ENCODE measurements at places on chromosomes 7 and 10.

DNA sequence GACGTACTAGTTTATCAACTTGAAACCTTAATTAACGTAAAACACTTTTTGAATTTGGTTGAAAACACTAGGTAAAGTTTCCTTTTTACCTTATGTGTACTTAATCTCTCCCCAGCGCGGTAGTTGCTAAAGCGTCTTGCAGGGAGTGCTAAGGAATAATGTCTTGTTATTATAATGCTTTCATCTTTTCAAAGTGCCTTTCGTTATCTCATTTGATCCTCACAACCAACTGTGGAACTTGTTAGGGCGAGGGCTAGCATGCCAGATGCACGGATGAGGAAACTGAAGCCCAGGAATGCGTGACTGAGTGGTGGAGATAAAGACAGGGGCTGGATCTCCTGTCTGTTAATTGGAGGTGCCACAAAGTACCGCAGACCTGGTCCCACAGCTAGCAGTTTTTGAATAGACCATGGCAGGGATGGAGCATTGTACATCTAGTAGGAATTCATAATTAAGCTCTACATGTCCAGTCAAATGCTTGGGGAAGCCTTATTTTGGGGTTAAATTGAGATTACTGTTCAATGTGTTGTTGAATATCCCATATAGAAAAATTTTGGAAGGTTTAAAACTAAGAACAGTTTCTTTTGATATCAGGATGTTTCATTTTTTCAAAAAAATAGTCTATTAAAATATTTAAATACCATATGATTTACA is 234.3 kb downstream of the SH2D4B start:
- DNase-seq: no peak

GRCh38 chr7:98703916-98704315 is 86.8 kb downstream of the NPTX2 start:
- DNase-seq: no peak

DNA sequence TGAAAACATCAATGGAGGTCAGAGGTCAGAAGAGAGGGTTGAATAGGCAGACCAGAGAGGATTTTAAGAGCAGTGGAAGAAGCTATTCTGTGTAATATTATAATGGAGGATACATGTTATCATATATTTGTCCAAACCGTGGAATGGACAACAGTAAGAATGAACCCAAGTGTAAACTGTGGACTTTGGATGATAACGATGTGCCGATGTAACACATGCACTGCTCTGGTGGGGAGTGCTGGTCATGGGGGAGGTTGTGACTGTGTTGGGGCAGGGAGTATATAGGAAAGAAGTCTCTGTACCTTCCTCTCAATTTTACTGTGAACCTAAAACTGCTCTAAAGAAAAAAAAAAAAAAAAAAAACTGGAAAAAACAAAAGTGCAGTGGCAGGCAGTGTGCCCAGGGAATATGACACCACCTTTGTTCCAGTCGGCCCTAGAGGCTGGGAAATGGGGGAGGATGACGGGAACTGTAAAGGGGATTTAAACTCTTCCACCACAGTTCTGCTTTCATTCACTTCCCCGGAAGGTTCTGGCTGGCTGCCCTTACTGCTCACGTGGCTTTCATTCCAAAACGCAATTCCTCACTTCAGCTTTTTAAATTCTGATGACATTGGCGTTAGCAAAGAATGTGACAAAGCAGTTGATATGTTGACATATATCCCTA is 113.7 kb upstream of the ANKRD1 start:
- no peak for DNase-seq

GRCh38 chr7:24755541-24756407 is 1.5 kb downstream of the GSDME start:
- no peak for DNase-seq

DNA sequence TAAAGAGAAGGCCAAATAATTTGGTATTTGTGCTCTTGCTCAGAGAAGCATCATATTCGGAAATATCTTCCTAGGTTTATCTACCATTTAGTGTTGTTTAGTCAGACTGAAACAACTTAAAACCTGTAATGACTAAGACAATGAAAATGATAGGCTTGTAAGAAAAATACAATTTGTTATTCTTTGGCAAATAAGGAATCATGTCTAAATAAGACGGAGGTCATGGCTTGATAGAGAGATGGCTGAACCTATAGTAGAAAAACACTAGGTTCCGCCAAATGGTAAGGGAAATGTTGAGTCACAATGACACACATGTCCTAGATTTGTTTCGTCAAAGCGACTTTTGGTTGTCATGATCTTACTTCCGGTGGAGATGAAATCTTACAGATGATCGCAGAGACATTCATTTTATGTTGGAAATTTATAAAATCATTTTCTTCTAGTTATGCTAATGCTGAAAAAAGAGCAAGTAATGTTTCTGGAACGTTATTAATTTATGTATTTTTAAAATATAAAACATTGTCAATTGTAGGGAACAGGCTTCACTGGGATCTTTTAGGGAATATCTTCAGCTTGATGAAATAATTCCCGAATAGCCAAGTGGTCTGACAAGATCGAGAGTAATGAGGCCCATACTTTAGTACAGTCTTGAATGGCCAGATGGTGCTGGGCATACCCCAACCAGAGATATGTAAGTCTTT is 1.0 kb downstream of the SRGN start:
- no peak for DNase-seq

DNA sequence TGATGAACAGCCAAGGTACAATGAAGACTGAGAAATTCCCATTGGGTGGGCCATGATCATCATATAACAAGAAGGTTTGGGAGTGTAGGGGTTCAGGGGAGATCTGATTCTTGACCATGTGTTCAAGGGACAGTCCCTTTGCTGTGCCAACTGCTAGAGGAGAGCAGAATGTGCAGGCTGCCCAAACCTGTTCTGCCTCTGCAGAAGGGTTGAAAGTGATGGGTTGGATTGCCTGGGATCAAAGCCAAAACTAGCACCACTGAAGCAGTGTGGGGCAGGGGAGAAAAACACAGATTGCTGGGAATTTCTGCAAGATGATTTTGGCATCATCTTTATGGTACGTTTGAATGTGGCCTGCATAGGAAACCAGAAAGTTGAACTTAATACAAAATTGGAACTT is 303.9 kb downstream of the OTUD1 start:
- DNase-seq: no peak

- no peak for DNase-seq
Observed at GRCh38 chr7:40093631-40094350, 40.6 kb downstream of the MPLKIP start.

GRCh38 chr7:45955286-45955685 is 34.2 kb upstream of the IGFBP3 start:
- no peak for DNase-seq

- DNase-seq: no peak
Observed at GRCh38 chr10:116118847-116119246, 154.2 kb downstream of the GFRA1 start.

GRCh38 chr7:11294965-11295364 is 321.3 kb downstream of the PHF14 start:
- no peak for DNase-seq

DNA sequence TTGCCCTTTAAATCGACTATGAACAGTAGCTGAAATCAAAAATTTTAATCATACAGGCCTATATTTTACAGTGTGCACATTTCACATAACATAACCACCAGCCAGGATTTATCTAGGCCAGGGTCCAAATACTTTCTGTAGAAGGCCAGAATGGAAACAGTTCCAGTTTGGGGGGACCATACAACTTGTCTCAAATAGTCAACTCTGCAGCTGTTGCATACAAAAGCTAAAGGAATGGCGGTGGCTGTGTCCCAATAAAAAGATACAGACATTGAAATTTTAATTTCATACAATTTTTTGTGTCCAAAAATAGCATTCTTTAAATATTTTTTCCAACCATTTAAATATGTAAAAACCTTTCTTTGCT is 742 bp upstream of the TYSND1 start:
- DNase-seq: no peak

GRCh38 chr10:44391981-44392380 is 7.1 kb upstream of the CXCL12 start:
- DNase-seq: no peak

DNA sequence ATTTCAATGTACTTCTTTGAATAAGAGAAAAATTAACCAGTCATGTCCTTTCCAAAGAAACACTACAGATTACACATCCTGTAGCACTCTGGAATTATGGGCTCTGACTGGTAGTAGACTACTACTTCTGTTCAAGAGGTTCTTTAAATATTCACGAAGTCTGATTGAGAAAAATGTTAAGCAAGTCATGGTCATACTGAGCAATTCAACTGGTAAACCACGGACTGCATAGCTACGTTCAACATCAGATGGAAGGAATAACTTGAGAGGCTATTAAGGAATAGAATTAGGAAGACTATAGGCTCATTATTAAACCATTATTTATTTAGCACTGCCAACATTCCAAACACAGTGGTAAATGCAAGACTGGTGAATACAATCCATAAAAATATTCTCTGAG is 160.8 kb downstream of the IMMP2L start:
- DNase-seq: no peak

DNA sequence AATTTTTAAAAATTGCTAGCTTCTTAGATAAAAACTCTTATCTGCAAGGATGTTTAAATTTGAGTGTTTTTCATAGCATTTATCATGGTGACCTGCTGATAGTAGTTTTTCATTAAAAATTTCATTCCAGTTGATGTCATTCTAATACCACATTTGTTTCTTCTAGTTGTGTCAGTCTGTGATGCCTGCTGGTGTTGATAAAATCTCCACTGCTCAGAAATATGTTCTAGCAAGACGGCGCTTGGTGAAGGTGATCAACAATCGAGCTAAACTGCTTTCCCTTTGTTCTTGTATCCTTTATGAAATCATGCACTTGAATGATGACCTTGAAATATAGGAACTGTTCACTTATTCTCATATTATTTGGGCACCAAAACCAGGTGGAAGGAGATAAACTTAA is 17.6 kb upstream of the STMP1 start:
- DNase-seq: no peak

DNA sequence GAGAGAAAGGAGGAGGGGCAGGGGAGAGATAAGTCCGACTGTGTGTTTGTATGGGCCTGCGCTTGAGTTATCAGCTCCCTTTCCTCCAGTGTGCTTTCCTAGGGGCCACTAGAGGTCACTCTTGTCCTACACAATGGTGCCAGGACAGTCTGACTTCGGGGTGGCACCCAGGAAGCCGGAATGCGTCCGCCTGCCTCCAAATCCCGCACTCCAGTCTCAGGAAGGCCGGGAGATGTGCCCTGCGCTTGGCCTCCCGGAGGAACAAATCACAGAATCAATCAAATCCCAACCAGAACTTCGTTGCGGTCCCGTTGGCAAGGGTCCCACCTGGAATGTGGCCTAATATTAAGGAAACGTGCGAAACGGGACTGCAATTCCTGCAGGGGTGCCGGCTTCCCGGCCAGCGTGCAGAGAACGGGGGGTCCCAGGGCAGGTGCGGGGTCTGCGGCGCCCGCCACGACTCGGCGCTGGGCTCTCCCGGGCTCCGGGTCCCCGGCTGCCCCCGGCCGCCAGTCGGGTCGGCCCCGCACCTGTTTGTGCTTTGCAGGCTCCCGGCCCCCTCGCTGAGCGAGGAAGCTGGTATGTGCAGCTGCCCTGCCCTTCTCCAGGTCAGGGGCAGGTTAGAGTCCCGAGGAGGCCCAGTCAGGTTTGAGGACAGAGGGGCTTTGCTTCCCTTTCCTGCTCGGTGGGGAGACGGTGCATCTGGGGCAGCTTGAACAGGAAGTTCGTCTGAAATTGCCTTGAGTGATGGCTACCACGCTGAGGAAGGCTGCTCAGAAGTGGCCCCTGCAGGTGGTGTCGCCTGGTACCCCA is 21.0 kb upstream of the HPS1 start:
- no peak for DNase-seq

- no peak for DNase-seq
Observed at GRCh38 chr10:23974746-23975272, 234.1 kb upstream of the KIAA1217 start.

GRCh38 chr7:114818501-114818900 is 103.4 kb upstream of the MDFIC start:
- DNase-seq: no peak

GRCh38 chr7:38016567-38016966 is 96.1 kb downstream of the EPDR1 start:
- DNase-seq: no peak

DNA sequence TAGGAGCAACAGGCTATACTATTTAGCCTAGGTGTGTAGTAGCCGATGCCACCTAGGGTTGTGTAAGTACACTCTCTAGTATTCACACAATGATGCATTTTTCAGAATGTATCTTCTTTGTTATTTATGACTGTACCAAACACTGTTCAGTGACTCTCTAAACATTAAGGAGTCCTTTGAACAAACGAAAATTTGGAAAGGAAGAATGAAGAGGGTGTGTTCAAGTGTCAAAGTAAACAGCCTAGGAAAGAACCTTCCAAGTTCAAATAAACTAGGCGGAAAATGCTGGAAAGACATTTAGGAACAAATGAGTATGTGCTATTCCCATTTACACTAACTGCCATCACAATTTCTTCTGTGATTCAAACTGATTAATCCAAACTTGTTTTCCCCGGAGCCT is 142.4 kb downstream of the CHCHD3 start:
- DNase-seq: no peak

GRCh38 chr10:6516281-6516928 is 63.7 kb downstream of the PRKCQ start:
- no peak for DNase-seq

- no peak for DNase-seq
Observed at GRCh38 chr10:74936577-74937265, 110.3 kb downstream of the KAT6B start.

GRCh38 chr10:88347597-88348304 is 235.4 kb downstream of the RNLS start:
- no peak for DNase-seq

DNA sequence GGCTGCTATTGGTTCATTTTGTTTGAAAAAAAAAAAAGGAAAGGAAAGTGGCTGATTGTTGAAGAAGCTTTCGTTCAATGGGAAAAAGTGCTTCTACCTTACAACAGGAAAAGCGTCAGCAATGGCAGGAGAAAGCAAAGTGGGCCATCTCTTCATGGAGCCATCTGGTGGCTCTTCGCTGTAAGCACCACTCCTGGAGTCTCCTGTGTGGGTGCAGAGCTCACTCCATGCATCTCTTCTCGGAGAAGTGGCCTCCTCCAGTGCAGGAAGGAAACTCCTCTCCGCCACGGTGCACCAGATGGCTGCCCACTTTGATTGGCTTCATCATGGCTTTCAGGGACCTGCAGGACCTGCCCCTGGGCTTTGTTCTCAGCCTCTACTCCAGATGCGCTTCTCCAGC is 250.9 kb downstream of the PTEN start:
- no peak for DNase-seq

DNA sequence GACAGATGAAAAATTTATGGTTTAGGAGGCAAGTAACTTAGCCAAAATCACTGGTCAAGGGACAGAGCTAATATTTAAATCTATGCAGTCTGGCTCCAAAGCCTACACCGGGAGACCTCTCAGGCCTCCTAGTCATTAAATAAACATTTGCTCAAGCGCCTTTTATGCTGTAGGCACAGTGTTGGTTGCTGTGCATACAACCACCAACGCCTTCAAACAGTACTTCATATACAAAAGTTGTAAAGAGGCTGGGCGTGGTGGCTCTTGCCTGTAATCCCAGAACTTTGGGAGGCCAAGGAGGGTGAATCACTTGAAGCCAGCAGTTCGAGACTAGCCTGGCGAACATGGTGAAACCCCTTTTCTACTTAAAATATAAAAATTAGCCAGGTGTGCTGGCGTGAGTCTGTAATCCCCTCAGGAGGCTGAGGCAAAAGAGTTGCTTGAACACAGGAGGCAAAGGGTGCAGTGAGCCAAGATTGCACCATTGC is 159.8 kb downstream of the MAGI2 start:
- no peak for DNase-seq

All from stimulated activated CD8-positive, alpha-beta memory T cell treated with anti-CD3 and anti-CD28 coated beads, Interleukin-7, amount 100 ng/mL, for 1 hour (primary cell).